Retina (tissue), 1 donor: ENCODE measurements at places on chromosomes 7 and 10.
A peak's percentile ranks its signal among the peaks of the same experiment; 100 is the strongest.

GRCh38 chr7:26284477-26284876 is 7.2 kb upstream of the SNX10 start:
- DNase-seq: no peak

DNA sequence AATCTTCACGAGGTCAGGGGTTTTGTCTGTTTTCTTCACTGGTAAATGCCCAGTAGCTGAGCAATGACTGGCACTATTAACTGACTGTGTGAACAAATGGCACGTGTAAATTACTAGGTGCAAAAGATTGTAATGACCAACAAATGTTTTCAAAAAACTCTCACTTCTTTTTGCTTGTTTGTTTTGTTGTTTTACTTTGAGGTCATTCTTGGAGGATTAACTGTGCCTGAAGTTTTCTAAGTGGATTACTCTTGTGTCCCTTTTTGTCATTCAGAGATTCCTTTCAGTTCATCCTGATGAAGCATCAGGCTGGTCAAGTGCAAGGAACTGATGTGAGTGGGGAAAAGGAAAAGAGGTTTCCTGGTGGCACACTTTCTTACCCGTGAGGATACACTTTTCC is 74.4 kb upstream of the PPP1R3C start:
- DNase-seq: no peak

DNA sequence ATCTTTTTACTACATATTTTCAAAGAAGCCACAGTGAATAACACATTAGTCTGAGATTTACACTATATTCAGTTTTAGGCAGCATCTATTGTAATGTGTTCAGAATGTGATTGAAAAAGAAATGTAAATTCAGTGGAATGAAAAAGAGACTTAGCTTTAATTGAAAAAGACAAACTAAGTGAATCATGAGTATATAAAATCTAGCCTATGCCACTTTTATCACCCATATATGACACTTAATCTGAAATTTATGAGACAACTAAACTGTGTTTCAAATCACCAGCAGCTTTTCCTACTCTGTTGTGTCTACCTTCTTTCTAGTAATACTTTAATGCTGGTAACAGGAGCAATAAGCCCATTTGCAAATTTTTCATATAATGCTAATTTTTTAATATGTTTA is 4.7 kb downstream of the SKAP2 start:
- no peak for DNase-seq

DNA sequence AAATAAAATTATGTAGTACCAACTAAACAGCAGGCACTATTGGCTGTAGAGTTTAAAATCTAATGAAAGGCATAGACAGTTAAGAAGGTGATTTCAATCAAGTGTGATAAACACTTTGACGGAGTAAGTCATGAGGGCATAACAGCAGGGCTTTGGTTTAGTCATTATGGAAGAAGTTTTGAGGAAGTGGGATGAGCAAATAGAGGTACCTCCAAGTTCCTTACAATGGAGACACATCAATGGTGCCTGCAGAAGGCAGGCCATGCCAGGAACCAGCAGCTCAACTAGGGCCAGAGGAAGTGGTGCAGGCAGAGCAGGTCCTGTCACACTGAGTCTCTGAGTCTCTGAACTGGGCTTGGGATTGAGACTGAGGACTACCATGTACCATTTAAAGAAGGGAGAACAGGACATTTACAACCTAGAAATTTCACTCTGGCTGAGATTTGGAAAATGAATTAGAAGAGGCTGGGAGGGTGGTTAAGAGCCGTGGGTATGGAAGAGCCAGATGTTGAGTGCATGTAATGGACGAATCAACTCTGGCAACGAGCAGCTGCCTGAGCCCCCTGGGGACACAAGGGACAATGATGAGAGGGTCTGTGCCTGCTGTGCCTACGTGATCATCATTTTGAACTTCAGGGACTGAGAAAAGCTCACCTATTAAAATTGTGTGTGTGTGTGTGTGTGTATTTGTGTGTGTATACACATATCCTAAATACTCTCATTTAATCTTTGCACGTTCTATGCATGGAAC is 208.7 kb upstream of the POM121L12 start:
- DNase-seq: no peak

GRCh38 chr7:112252691-112253090 is 46.2 kb downstream of the ZNF277 start:
- no peak for DNase-seq

GRCh38 chr10:89633484-89633883 is 11.6 kb downstream of the PANK1 start:
- DNase-seq: no peak

- no peak for DNase-seq
Observed at GRCh38 chr10:97159646-97160305, 26.0 kb downstream of the SLIT1 start.

DNA sequence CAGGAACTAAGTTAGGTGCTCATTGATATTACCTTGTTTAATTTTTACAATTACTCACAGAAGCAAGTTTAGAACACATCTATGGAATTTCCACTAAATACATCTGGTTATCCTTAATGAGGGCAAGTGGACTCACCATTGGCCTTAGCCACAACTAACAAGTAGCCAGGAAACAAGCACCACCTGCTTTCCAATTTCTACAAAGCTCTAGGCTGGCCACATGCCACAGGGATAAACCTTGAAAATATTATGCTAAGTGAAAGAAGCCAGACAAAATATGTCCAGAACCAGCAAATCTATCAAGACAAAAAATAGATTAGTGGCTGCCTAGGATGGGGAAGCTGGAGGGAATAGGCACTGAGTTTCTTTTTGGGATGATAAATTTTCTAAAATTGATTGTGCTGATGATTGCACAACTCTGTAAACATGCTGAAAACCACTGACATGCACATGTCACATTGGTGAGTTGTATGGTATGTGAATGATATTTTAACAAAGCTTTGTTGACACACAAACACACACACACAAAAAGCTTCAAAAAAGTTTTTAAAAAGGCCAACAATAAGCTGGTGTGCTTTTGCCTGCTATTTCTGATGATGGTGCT is 179.4 kb downstream of the CPEB3 start:
- no peak for DNase-seq

DNA sequence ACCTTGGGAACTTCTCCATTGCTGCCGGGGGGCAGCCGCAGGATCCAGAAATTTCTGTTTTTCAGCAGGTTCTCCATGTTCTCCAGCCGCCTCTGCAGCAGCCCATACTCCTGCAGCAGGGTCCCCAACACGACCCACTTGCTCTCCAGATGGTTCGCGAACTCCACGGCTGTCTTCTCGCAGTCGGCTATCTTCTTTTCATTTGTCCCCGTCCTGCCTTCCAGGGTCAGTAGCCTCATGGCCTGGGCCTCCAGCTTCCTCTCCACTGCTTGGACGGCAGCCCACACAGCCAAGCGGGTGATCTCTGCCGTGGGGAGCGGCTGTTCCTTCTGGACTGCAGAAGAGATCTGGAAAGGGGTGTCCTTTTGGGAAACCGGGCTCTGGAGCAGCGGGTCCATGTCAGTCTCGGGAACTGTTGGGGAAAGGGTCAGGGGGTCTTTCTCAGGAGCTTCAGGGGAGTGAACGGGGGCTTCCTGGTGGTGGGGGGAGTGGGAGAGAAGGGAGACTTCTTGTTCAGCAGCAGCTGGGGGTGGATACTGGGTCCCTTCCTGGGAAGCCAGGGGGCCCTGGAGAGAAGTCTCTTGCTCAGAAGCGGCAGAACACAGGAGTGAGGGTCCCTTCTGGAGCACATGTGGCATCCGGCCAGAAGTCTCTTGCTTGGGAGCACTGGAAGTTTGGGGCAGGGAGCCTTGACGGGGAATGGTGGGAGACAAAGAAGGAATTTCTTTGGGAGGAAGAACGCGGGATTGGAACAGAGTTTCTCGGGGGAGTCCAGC is 5.5 kb downstream of the ZNF777 start:
- DNase-seq: no peak

GRCh38 chr7:132091706-132092105 is 484.6 kb downstream of the PLXNA4 start:
- no peak for DNase-seq

DNA sequence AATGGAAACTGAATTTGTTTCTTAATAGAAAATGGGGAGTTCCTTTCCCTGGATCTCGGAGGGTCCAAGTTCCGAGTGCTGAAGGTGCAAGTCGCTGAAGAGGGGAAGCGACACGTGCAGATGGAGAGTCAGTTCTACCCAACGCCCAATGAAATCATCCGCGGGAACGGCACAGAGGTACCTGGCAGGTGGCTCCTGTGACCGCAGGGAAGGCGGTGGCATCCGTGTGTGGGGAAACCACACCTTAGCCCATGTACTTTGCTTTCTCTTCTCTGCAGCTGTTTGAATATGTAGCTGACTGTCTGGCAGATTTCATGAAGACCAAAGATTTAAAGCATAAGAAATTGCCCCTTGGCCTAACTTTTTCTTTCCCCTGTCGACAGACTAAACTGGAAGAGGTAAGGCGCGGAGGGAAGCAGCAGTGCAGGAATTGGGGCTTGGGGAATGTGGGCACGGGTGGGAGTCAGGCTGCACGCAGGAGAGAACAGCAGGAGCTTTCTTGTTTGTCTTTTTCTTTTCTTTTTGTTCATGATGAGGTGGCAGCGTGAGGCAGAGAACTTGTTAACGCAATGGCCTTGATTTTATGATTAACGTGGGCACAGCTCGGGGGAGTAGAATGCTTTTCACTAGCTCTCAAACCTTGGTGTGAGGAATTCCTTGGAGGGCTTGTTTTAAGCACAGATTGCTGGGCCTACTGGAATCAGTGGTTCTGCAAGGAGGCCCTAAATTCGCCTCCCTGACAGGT is 12.8 kb downstream of the HKDC1 start:
- DNase-seq: no peak

DNA sequence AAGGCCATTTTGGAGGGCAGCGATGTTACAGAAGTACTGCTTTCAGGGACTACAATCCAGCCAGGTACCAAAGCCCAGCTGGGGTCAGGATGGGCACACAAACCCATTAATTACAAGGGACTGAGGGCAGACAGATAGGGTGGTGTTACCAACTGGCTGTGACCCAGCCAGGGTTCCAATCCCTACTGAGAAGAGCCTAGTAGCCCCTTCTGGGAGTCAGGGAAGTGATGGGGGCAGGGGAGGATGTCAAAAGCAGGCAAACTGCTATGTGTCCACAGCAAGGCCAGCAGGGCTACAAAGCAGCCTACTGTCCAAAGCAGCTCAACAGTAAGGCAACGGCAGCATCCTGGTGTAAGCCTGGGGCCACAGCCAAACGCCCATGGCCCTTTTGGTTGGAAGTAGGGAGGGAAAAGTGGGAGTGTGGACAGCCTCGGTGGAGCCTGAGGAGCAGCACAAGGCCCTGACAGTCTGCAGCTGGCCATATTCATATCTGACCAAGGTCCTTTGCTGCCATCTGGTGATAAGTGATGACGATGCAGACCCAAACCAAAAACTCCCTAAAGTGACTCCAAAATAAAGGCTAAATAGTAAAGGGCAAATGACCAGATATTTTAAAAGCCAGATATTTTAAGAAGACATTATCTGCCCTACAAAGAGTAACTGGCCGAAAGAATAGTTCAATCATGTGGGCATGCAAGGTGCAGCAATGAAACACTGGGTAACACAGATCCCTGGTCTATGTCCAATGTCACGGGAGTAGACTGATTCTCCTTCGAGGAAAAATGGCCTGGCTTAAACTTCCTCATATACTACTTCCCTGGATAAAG is 56.9 kb downstream of the XPNPEP1 start:
- peak; percentile 55 for DNase-seq

DNA sequence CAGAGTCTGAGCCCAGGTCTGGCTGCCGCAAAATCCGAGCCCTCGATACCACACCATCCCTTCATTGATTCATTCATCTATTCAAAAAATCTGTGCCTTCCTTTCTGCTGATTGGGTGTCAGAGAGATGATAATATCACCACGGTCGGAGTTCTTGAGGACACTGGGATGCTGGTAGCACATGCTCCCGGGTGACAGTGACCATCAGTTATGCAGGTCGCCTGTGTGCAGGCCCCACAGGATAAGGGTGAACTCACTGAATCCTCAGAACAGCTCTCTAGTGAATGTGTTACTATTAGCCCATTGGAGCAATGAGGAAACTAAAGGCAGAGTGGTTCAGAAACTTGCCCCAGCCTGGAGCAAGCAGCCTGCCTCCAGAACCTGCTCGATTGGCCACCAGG is 145.1 kb downstream of the SLIT1 start:
- no peak for DNase-seq
